ENCODE measurements at places on chromosomes 11 and 22. TPM values are rescaled to one million over a fixed set of nuclear protein-coding genes. Genes with fewer than 3 reads are reported as not detected.

DNA sequence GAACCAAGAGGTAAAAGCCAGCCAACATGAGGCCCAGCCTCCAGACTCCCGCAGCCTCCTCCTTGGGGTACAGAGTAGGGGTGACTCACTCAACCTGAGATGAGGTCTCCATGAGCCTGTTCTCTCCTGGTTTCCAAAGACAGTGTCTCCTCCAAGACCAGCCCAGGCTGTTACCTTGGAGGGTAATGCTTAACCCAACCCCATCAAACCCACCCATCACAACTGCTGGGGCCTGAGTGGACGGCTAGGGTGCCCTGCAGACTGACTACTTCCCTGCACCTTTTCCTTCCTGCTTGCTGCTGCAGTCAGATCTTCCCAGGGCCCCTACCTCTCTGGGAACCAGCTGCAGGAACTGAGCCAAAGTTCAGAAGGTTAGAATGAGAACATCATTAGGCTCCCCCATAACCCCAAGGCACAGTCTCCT lies 5.1 kb upstream of the NOL12 start:
- no peaks in the 10 kb centered on the region for H3K36me3 ChIP-seq
- no peaks in the 10 kb centered on the region for H3K27me3 ChIP-seq
- peaks cover 19% of the 10 kb centered on the region for H3K4me1 ChIP-seq

OR52A1 gene
- not detected for total RNA-seq

TMPRSS13 gene
- 3.1 TPM for total RNA-seq

TEX54 gene
- total RNA-seq: not detected

- no peaks in the 10 kb centered on the region for H3K4me1 ChIP-seq
- H3K4me3 ChIP-seq: no peak overlapping the region
- H3K27ac ChIP-seq: no peak overlapping the region
- no peaks in the 10 kb centered on the region for H3K27me3 ChIP-seq
These were observed 32.7 kb downstream of the SLC6A5 start for GRCh38 chr11:20632169-20632532.

DNA sequence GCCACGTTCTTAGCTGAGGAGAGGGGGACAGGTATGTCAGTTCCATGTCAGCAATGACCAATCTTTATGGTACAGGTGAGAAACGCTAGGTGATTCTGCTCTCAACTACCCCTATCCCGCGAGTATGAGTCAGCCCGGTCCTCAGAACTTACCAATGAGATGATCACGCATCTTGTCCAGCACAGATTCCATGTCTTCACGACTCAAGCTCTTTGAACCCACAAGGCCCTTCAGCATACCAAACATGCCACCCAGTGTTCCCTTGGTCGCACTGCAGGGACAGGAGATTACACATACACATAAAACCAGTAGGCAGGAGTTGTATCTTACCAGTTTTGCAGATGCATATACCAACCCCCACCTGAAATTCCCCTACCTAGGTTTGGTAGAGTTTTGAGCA lies 2.9 kb downstream of the SRPRA start:
- no peak overlapping the region for H3K4me3 ChIP-seq
- H3K4me1 ChIP-seq: peaks cover 23% of the 10 kb centered on the region
- no peaks in the 10 kb centered on the region for H3K27me3 ChIP-seq

DNA sequence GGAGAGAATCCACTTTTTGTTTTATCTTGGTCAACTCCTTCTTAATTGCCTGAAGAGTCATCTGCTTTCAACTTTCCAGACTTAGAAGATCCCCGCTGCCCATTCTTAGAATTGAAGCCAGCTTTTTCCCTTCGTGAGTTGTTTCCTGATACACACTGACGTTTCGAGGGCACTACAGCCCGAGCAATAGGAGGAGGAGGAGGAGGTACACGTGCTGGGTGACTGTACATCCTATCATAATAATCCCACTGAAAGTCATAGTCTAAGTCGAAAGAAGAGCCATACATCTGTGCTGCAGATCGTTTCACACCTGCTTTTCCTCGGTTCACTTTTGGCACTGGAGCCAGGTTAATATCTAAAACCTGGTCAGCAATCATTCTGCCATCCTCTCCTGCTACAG lies 606.1 kb downstream of the DLG2 start:
- no peak for DNase-seq
- H3K27ac ChIP-seq: no peak overlapping the region
- H3K4me3 ChIP-seq: no peak overlapping the region
- no peaks in the 10 kb centered on the region for H3K27me3 ChIP-seq
- no peaks in the 10 kb centered on the region for H3K36me3 ChIP-seq
- H3K4me1 ChIP-seq: no peaks in the 10 kb centered on the region

DNA sequence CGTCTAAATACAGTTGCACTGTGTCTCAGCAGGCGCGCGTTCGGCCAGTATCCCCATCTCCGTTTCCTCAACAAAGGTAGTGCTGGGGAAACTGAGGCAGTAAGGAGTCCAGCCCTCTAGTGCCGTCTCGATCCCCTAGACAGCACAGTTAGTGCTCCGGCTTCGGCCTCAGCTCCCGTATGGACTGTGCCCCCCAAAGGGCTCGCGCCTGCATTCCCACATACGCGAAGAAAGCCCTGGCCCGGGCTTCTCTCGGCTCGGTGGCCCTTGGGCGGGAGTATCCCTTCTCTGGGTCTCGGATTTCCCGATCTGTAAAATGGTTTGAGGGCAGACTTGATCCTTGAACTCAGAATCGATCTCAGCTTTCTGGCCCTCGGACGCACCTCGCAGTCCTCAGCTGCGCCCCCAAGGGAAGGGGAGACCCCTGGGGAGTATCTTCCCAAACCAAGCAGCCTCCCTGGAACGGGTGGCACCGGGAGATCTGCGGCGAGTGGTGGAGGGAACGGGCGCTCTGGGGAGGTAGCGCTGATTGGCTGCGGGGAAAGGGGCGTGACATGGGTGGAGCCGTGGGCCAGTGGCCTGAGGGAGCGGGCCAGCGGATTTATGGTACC lies 759 bp upstream of the PEX16 start:
- peak; percentile 35 for DNase-seq
- peaks cover 24% of the 10 kb centered on the region for H3K4me1 ChIP-seq
- H3K36me3 ChIP-seq: peaks cover 26% of the 10 kb centered on the region
- H3K4me3 ChIP-seq: peak overlapping the region; percentile 72
- H3K27me3 ChIP-seq: no peaks in the 10 kb centered on the region
- H3K27ac ChIP-seq: peak overlapping the region; percentile 87

Data from naive thymus-derived CD4-positive, alpha-beta T cell (primary cell).